ENCODE measurements at places on chromosomes 12 and 14.

GRCh38 chr12:84091651-84092050 lies 820.9 kb downstream of the SLC6A15 start:
- DNase-seq: peak; percentile 49

DNA sequence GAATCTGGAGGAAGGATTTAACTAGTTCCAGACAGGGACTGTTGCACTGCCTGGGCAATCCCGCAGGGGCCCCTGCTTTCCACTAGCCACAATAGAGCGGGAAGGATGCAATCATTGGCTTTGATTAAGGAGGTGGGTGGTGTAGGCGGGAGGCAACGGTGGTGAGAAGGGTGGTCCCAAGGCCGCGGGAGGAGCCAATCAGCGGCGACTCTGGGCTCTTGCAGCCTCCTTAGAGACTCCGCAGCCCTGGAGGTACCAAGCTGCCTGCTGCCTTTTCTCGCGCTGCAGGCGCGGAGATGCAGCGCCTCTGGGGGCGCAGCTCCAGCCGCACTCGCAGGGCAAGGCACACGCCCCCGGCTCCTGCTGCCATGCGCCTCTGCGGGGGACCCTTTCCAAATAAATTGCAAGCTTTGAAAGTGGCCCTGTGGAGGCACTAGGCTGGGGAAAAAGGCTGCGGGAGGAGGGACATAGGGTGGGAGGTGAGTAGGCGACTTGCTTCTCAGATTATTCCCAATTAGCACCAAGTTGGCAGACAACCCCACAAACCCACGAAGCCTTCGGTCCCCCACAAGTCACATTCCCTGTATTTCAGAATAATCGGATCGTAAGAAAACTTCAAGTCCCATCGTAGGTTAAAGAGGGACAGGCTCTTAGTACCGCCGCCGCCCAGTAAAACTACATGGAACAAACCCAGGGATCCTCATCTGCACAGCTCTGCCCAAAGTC lies 858 bp upstream of the KCNA1 start:
- no peak for DNase-seq

DNA sequence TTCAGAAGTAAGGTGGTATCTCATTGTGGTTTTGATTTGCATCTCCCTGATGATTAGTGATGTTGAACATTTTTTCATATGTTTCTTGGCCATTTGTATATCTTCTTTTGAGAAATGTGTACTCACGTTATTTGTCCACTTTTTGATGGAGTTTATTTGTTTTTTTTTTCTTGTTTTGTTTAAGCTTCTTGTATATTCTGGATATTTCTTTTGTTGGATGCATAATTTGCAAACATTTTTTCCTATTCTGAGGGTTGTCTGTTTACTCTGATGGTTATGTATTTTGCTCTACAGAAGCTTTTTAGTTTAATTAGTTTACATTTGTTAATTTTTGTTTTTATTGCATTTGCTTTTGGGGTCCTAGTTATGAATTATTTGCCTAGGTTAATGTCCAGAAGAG lies 927.4 kb upstream of the LRFN5 start:
- DNase-seq: no peak

DNA sequence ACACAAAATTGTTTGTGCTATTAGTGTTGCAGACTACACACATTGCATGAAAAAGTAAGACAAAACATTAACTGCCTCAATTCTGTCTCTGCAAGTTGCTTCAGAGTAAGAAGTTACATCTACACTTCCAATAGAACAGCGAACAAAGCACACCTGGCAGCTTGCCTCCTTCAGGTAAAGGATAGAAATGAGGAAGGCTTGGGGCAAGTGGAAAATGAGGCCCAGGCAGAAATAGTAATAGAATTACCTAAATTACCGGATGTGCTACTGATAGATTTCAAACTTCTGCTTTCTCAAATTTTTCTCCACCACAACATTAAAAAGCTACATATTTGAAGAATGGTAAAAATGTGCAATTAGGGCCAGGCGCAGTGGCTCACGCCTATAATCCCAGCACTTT lies 37.7 kb downstream of the CCDC175 start:
- no peak for DNase-seq

DNA sequence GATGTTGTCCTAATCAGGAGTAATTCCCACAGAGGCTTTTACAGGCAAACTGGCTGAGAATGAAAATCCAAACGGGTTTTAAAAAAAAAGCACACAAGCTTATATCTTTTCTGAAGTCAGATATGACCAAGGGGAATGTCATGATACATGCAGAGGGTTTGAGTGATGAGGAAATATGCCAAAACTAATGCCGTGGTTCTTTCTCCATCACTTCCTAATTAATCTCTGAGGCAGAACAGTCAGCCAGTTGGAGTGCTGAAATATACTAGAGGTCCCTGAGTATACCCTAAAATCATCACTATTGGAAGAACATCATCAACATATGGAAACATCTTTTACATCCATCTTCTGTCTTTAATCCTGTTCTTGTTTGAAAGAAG lies 160.8 kb upstream of the FAR2 start:
- DNase-seq: no peak

DNA sequence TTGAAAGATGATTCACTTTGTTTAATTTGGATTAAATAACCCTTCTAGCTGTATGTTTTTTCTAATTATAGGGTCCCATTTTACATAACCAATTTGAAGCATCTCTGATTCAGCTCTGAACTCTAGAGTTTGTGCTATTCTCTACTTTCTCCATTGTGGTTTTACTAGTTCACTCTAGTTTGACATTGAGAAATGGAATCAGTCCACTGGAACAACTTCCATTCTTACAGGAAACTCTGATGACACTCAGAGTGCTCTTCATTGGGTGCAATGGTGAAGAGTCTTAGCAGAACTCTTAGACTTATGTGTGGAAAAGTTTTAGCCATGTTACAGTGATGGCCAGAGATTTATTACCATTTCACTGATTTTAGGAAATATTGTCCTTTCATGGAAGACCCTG lies 140.7 kb downstream of the DYRK2 start:
- no peak for DNase-seq

GRCh38 chr12:19200261-19200660 lies 70.7 kb downstream of the PLEKHA5 start:
- DNase-seq: no peak

DNA sequence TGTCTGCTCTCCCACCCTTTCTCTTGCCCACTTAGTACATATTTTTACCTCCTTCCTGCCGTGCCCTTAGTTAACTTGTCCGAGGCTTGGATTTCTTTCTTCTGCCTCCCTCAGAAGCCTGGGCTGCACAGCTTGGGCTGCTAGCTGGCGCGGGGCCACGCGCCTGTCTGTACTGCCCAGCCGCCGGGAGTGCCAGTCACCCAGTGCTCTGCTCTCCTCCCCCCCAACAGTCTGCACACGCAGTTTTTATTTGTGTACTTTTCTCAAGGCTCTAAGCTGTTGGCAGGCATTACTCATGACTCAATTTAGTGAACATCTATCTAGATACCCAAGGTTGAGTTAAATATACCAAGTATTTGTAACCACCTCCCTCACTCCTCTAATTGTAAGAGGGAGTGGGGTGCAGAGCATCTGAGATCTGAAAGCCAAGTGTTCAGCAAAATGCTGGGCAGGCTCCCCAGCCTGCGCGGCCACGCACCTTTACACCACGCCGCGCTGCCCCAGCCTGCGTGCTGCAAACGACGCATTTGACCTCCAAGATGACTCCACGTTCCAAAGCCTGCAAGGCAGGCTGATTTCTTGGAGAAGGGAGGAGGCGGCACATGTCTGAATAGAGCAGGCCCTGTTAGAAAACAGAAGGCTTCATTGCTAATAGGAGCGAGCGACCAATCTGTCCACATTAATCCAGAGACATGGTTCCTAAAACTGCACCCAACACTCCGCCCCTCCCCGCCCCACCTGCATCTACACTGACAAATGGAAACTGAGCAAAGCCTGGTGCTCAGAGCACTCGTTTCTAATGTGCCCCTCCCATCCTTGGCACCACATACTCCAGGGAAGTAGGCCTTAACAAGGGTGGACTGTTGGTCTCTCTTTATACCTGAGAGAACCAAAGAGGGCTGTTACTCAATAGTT lies 18.2 kb upstream of the CACNA2D4 start:
- DNase-seq: peak; percentile 66

DNA sequence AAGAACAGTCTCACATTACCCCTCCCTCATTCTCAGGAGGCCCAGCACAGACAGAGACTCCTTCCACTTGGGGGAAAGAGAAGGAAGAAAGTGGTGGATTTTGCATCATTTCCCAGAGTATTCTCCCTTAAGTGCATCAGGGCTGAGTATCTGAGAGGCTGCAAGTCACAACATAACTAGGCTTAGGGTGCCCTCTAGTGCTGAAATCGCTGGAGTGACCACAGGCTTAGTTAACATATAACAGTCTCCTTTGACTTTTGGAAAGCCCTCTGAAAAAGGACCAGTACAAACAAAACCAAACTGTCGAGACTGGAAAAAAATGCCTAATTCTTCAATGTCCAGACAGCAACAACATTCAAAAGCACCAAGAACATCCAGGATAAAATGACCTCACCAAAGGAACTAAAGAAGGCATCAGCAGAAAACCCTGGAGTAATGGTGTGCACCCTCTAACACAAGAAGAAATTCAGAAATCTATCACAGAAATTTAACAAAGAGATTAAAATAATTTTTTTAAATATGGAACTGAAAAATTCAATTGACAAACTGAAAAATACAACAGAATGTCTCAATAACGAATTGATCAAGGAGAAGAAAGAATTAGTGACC lies 412.3 kb downstream of the RPS29 start:
- no peak for DNase-seq

DNA sequence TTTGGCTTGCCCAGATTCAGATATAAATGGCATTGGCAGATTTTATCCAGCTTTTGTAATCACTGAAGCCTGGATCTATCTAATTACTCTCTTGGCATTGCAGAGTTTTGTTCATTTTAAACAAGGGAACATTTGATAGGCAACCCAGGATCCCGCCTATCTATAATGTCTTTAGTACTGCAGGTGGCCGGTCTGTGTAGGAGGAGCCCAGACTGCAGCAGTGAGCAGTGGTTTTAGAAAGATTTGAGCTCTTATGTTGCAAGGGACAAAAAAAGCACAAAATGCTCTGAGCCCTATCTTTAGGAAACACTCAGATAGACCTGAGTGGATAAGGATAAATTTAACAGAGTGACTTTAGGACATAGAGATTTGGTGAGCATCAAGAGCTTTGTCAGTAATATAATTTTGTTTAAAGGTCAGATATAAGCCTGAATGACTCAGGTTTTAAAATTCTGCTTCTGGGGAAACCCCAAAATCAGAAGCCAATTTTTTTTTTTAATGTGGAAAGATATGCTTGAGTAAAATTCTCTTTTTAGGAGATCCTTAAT lies 165.5 kb downstream of the SLC5A8 start:
- DNase-seq: no peak

DNA sequence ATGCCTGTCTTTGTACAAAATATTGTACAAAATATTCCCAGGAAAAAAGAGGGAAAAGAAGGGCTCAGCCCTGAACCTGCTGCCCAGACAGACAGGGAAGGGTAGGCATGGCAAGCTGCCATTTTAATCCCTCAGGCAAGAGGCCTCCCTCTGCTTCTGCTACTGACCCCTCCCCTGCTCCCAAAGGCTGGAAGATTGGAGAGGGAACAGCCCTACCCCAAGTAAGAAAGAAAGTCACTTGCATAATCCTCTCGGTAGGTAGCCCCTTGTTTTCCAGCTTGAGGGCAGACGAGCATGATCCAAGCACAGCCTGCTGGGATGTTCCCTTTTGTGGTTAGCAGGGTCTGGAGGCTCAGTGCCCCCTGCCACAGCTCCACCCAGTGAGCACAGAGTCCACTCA lies 20.7 kb downstream of the ADCY6 start:
- no peak for DNase-seq

- DNase-seq: no peak
Measured at GRCh38 chr14:99322731-99323599, 51.0 kb upstream of the BCL11B start.

DNA sequence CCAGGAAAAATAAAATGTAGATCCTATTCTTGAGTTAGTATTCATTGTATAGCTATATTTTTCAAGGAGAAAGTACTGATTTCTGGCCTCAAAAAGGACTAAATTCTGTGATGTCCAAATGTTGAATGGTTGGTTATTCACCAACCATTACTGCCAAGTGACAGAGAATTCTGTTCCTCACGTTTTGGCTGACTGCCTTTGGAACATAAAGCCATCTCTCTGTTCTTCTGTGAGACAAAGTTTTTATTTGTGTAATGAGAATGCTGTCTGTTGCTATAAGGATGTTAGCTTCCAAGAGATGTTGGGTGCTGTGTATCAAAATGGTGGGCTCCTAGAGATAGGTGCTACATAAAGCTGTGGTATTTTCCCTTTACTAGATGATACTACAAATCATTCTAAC lies 9.3 kb downstream of the ZNF410 start:
- no peak for DNase-seq

GRCh38 chr12:53094394-53094787 lies 3.1 kb upstream of the IGFBP6 start:
- DNase-seq: no peak

GRCh38 chr14:76313303-76313702 lies 62.6 kb upstream of the ESRRB start:
- DNase-seq: no peak

DNA sequence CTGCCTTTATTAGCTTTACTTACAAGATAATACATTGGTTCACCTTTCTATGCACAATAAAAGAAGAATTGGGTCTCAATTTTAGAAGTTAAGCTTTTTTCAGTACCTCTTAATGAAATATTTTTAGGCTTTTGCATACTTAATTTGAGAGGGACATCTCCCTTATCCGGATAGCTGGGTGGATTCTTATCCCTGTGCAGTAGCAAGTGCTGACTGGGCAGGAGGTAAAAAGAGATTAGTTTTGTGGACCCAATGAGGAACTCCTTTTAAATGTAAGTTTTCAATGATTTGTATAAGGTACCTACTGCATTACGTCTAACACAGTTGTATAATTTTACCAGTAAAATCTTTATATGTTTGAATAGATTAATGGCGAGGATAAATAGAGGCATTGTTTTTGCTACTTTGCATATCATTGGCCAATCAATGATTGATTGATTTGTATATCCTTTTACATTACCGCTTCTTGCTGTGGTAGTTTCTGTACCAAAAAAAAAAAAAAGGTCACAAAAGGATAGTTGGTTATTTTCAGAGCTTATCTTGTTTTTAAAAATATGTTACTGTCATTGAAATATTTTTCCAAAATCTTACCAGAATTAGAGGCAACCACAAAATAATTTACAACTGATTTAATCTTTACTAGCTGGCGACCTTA lies 2.2 kb downstream of the CPSF6 start:
- DNase-seq: no peak

DNA sequence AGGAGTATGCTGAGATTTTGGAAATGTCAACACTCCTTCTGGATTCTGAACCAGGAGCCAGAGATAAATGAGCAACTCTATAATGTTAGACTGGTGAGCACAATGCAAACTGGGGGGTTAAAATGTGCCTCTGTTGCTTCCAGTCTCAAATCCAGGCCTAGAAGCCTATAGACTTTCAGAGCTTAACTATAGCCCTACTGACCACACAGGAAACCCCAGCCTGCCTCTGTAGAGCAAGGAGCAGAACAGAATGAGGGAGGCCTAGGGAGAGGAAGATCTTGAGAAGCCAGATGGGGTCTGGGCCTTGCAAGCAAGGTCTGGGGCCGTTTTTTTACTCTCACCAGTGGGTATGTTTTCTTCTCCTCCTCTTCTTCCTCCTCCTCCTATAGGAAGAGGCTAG lies 225.4 kb upstream of the KITLG start:
- no peak for DNase-seq

All from spleen (tissue), 13 donors.